ENCODE measurements at places on chromosomes 13 and 19.

DNA sequence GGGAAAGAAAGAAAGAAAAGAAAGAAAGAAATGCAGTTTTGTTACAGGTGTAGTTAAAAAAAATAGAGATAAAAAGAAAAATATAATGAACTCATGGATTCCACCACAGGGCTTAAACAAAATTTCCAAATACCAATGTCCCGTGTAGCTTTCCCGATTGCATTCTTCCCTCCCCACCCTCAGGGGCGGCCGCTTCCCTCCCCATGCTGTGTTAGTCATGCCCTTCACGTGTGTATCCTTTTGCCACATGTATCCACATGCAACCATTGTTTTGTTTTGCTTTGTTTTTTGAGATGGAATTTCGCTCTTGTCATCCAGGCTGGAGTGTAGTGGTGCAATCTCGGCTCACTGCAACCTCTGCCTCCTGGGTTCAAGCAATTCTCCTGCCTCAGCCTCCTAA is 3.6 kb upstream of the KMT5C start:
- no peak for DNase-seq

DNA sequence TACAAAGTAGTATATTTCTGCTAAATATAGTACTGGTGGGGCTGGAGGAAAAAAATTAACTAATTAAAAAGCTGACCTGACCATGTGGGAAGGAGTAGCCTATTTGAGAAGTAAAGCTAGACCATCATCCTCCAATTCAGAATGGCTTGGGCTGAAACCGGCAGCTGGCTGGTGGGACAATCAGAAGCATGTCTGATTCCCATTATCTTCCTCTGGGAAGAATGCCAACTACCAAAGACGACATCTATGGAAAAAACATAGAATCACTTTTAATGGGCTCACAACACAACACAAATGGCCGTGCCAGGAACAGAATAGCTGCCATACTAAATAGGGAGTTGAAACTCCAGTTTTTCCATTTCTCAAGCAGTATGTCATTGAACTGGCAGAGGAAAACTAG is 120.4 kb upstream of the FREM2 start:
- DNase-seq, result no peak

DNA sequence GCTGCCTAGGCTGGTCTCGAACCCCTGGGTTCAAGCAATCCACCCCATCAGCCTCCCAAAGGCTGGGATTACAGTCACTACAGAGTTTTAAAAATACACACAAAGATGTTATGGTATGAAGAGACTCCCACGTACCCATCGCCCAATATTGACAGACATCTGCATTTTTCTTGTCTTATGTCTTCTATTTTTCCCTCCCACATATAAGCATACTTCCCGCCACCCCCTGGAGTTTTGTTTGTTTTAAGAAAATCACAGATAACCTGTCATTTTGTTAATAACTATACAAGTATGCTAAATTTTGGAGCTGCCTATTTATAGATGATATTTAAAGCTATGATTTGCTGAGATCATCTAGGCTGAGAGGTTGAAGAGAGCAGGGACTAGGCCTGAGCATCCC is 6.2 kb upstream of the SMG9 start:
- no peak for DNase-seq

DNA sequence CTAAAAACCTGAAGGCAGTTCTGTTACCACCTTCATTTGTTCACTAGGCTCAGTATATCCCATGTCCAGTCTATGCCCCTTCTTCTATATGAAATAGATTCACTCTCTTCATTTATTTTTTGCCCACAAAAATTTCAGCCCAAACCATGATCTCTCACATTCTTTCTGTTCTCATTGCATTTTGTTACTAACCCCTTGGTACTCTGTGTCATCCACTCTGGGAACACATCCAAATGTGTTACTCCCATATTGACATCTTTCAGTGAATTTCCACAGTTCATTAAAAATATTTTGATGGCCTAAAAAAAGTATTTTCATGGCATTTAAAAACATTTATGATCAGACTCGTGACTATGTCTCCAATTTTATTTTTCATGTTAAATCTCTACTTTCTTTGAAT is 378.9 kb downstream of the SLITRK1 start:
- DNase-seq, result no peak

- DNase-seq, result no peak
Observed at GRCh38 chr13:99996381-99996973, 14.9 kb downstream of the ZIC2 start.

DNA sequence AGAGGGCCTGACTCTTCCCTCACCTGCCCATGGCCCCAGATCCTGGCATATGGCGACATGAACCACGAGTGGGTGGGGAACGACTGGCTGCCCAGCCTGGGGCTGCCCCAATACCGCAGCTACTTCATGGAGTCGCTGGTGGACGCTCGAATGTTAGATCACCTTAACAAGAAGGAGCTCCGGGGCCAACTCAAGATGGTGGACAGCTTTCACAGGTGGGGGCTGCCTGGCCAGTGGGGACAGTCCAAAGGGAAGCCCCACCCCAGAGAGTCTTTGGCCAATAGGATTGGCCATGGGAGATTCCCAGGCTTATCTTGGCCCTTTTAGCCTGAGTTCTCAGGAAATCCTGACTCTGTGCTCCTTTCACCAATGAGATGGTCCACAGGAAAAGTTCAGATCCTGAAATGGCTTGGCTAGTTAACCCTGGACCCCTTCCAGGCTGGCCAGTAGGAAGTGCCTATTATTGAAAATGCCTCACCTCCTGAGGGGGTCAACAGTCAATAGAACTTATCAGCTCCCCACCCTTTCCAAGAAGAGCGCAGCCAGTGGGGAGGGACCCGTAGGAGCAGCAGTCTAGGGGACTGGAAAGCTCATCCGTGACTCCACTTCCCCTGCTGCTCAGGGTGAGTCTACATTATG is 7.0 kb downstream of the HRC start:
- no peak for DNase-seq

- DNase-seq, result no peak
Observed at GRCh38 chr13:44806826-44807225, 182.4 kb downstream of the NUFIP1 start.

GRCh38 chr13:48901781-48902180 is 73.9 kb upstream of the FNDC3A start:
- DNase-seq, result no peak

GRCh38 chr19:23404676-23405075 is 9.4 kb upstream of the ZNF91 start:
- DNase-seq, result no peak

DNA sequence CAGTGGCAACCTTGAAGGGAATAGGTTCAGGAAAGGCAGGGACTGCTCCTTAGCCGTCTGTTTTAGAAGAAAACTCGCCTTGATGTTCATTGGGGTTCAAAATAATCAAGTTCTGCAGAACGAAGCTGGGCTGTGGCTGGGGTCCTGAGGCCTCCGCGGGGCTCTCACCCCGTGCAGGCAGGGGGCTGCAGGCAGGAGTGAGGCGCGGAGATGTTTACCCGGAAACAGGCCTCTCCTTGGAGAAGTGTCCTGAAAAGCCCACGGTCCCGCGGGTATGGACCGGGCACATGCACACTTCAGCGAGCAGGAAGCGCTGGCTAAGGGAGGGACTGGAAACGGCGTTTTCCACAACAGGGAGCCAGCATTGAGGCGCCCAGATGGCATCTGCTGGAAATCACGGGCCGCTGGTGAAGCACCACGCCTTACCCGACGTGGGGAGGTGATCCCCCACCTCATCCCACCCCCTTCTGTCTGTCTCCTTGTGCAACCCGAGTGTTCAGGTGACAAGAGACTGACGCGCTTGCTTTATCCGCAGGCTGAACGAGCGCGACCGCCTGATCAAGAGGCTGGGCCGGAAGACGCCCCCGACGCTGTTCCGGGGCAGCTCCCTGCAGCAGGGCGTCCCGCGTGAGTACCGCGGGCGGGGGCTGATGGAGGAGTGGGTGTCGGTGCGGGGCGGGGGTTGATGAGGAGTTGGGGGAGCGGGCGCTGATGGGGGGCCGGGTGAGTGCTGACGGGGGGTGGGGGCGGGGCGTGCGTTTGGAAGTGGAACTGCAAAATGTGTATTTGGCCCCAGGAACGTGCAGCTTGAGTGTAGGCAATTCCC is 39.6 kb downstream of the SHISA2 start:
- peak; percentile 17 for DNase-seq

DNA sequence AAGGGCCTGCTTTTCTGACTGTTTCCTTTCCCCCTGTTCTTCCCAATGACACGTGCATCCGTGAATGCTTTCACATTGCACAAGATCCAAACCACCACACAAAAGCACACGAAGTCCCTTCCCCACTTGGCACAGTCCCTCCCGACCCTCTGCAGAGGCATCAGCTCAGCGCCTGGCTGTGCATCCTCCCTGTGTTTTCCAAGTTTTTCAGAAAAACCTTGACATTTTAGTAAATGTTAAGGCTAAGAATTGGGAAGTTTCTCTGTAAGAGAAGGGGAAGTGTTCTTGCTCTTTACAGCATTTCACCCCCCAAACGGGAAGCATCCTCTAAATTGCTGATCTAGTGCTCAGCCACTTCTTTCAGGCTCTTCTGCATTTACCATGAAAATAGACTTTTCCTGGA is 94.5 kb upstream of the TM9SF2 start:
- no peak for DNase-seq

GRCh38 chr19:30848636-30849425 is 476.6 kb downstream of the ZNF536 start:
- DNase-seq, result no peak

- DNase-seq, result no peak
Observed at GRCh38 chr13:60035874-60036273, 127.9 kb downstream of the DIAPH3 start.

DNA sequence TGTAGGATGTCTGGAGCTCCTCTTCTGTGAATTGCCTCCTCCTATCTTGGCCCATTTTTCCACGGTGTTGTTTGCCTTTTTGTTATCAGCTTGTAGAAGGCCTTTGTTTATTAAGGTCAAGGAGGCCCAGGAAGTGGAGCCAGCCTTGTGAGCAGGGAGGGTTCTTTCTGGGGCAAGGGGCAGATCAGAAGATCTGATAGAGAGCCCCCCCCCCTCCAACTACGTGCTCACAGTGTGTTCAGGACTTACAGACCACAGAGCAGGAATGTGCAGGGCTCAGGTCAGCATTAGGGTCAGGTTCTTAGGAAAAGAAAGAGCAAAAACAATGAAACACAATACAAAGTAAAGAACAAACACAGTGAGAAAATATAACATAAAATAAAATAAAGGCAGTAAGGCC is 59.4 kb downstream of the CCNE1 start:
- DNase-seq, result no peak

DNA sequence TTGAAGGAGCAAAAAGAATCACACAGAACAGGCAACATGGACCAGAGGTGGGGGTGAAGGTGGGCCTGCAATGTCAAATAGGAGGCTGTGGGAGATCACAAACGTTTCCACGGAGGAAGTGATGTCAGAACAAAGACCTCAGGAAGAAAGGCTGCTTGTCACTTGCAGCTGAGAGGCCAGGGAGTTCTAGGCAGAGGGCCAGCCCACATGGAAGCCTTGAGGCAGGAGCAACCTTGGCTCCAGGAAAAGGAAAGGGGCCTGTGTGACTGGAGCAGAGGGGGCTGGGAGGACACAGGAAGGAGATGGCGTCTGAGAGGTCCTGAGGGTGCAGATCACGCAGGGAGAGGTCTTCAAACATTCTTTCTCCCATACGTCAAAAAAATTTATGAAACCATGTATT is 16.3 kb downstream of the ZNF160 start:
- DNase-seq, result no peak

DNA sequence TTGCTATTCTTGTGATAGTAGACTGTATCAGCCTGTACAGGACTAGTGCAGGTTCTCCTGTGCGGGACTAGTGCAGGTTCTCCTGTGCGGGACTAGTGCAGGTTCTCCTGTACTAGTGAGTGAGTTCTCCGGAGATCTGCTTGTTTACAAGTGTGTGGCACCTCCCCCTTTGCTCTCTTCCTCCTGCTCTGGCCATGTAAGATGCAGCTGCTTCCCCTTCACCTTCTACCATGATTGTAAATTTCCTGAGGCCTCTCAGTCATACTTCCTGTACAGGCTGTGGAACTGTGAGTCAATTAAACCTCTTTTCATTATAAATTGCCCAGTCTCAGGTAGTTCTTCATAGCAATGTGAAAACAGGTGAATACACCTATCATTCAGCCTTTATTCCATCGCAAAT is 289.6 kb downstream of the TEX29 start:
- no peak for DNase-seq

DNA sequence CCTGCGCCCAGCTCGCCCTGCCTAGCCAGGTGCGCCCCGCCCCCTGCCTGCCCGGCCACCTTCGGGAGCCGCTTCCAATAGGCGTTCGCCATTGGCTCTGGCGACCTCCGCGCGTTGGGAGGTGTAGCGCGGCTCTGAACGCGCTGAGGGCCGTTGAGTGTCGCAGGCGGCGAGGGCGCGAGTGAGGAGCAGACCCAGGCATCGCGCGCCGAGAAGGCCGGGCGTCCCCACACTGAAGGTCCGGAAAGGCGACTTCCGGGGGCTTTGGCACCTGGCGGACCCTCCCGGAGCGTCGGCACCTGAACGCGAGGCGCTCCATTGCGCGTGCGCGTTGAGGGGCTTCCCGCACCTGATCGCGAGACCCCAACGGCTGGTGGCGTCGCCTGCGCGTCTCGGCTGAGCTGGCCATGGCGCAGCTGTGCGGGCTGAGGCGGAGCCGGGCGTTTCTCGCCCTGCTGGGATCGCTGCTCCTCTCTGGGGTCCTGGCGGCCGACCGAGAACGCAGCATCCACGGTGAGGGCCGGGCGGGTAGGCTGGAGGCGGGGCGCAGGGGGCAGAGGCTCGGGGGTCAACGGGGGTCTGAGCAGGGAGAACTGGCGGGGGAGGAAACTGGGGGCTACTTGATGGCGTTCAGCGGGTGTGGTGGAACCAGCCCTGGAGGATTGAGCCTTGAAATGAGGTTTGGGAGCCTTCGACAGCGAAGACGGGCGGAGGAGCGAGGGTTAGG is at the start of gene SPINT2:
Gene SPINT2 (plus strand): TSS at position 88 of the 727 bp plus-strand sequence. CDS start 320 bp downstream, at position 408.
- no peak for DNase-seq

DNA sequence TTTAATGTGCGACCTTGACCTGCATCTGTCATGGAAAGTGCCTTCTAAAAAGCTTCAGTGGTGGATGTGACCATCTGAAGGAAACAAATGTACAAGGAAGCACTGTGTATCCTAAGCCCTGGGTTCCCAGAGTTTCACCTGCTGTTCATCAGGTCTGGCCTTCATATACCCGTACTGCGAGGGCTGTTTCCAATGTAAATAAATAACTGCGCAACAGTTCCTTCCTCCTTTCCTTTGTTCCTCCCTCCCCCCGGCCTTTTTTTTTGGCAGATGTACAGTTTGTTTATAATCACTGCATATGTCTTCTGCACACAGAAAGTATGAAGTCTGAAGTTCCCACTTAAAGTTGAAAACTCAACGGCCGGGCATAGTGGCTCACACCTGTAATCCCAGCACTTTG is 5.2 kb downstream of the FAAP24 start:
- no peak for DNase-seq

Data from stimulated activated CD4-positive, alpha-beta T cell treated with anti-CD3 and anti-CD28 coated beads, Interleukin-12 subunit alpha, Interleukin-12 subunit beta, amount 100 ng/mL, for 24 hours (primary cell).